ENCODE measurements at places on chromosomes 16 and 17.

DNA sequence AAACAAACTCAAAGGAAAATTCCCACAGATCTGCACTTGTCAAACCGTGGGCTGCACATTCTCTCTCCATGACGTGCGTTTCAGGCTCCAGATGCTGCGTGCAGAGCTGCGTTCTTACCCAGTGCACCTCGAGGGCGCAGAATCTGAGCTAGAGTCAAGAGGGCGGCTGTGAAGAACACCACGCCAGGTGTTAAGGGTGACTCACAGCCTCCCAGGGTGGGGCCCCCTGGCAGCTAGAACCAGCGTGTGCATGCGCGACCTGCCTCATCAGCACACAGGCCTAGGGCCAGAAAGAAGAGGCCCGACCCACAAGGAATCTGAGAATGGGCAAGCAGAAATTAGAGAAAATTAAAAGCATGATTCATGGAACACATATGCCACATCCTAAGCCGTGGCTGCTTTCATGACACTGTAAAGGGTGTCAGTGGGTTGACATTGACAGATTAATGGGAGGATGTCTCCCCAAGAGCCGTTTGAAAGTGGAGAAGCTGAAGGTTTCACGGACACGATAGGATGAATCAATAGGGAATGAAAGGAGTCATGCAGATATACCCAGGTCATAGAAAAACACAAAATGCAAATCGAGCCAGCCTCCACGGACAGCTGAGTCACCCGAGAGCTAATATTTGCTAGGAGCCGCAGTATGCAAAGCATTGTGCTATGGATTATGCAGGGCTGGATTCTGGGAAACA lies 29.0 kb downstream of the MARCHF10 start:
- peak; percentile 92 for DNase-seq

GRCh38 chr16:25063102-25063501 lies 47.9 kb upstream of the ARHGAP17 start:
- no peak for DNase-seq

GRCh38 chr17:36628576-36628975 lies 27.2 kb downstream of the MRM1 start:
- no peak for DNase-seq

- DNase-seq, result no peak
Measured at GRCh38 chr17:66753126-66753920, 81.6 kb upstream of the CACNG5 start.

DNA sequence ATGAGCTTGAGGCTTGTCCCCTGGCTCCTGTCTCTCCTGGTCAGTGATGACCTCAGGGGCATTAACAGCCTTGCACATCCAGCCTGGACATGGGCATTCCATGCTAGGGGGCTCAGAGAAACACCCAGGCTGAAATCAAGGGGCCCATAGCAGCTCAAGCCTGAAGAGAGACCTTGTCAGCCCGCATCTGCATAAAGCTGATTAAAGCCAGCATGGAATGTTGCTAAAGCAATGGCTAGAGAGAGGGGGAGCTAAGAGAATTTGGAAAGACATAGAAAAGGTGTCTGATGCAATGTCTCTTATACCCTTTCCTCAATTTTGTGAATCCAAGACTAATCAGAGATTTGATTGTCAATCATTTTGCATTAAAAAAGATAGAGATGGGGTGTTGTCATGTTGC lies 51.4 kb upstream of the WSCD1 start:
- DNase-seq, result no peak

GRCh38 chr16:30964574-30965226 lies 7.1 kb downstream of the SETD1A start:
- DNase-seq, result no peak

GRCh38 chr16:68363658-68364521 lies 53.1 kb downstream of the PRMT7 start:
- DNase-seq, result no peak

DNA sequence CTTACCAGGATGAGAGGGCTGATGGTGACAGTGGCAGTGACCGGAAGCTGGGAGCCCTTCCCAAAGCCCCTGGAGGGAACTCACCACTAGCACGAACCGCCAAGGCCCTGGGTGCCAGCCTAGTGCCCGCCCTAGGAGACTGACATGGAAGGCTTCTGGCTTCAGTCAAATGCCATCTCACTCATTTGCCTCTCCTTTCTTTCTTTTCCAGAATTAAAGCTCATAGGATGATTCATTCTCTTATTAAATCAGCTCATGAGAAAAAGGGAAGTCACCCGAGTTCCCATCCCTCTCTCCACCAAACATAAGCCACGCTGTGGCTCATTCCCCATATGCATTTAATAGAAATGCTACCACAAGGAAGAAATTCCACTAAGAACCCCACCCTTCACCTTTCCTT lies 12.1 kb downstream of the CUEDC1 start:
- DNase-seq, result no peak

DNA sequence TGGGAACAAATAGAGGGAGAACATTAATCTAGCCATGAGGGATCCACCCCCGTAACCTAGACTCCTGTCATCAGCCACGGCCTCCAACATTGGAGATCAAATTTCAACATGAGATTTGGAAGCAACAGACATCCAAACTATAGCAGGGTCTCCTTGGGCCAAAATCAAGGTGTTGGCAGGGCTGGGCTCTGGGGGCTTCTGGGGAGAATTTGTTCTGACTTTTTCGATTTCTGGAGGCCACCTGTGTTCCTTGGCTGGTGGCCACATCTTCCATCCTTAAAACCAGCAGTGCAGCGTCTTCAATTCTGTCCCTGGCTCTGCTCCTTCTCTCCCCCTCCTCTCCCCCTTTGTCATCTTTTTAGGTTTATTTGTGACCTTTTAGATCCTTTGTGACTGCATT lies 546.2 kb downstream of the WWOX start:
- DNase-seq, result no peak

- DNase-seq, result no peak
Measured at GRCh38 chr17:7011415-7011814, 1.0 kb upstream of the RNASEK start.

DNA sequence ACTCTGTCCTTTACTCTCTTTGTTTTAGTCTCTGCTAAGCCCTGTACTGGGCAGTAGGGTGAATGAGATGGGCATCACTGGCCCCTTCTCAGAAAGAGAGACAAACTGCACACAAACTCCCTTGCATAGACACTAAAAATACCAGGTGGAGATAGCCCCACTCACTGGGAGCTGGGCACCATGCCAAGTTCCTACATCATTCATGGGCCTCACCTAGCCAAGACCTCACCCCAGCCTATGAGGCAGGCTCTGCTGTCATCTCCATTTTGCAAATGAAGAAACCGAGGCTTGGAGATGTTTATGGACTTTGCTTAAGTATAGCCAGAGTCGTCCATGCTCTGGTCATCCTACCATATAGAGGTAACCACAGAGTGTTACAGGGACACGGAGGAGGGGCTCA lies 499.8 kb upstream of the CDH11 start:
- DNase-seq, result no peak

GRCh38 chr17:34620458-34620857 lies 41.1 kb downstream of the TMEM132E start:
- DNase-seq, result no peak

- DNase-seq, result no peak
Measured at GRCh38 chr16:12868169-12868568, 33.2 kb upstream of the SHISA9 start.

GRCh38 chr16:2775765-2776499 lies 1.1 kb downstream of the ELOB start:
- DNase-seq, result no peak

GRCh38 chr17:82090549-82091263 lies 7.3 kb downstream of the FASN start:
- no peak for DNase-seq

DNA sequence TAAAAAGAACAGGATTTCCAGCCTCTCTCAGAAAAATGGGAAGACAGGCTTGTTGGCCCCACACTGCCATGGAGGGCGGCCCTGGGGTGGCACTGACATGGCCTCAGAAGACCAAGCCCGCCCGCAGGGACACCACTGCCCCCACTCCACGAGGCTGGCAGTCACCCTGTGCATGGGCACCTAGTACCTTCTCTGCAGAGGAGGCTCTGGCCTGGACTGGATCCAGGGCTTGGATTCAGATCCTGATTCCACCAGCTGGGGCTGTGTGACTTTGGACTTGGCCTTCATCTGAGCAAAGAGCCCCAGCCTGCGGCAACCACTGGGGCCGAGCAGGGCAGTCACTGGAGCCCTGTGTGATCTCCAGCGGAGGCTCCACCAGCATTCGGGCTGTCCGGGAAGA lies 16.8 kb upstream of the FASN start:
- no peak for DNase-seq

DNA sequence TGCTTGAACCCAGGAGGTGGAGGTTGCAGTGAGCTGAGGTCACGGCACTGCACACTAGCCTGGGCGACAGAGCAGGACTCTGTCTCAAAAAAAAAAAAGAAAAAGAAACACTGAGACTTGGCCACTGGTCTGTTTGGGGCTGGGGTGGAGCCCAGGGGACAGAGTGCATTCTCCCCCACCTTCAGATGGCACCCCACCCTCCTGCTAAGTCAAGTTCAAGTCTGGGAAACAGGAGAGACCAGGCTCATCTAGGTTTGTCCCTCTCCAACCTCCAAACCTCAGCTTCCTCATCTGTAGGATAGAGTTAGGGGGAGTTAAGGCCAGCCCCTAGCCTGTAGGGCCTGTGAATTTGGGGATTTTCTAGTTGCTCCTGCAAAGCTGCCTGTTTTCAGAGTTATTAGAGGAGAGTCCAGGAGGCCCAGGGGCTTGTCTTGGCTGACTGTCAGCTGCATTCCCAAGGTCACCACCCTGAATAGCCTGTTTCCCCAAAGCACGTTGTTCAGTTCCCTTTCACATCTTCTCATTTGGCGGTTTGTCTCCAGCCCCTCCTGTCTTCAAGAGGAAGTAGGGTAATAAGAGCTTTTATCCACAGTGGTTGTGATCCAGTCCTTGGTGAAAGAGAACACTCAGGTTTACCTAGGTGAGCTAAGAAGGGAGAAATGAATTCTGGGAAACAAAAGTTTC lies 2.2 kb downstream of the MT3 start:
- DNase-seq, result no peak

DNA sequence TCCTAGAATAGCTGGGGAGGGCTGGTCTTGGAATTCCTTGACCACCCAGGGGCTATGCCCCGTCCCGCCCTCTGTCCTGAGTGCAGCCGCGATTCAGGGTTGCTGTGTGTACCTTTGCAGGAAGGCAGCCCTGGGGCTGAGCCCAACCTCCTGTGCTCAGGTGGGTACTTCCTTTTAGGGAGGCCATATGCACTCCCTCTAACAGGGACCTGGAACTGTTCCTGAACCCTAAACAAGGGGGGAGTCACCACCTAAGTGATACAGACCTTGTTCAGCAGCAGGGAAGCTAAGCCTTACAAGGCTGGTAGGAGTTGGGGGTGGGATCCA lies 24.6 kb downstream of the LLGL2 start:
- DNase-seq, result no peak

GRCh38 chr17:36608794-36609497 lies 7.6 kb downstream of the MRM1 start:
- DNase-seq, result no peak

GRCh38 chr16:48511716-48512115 lies 98.3 kb downstream of the N4BP1 start:
- no peak for DNase-seq

GRCh38 chr17:20944014-20944865 lies 98.6 kb downstream of the USP22 start:
- no peak for DNase-seq

Data from amniotic stem cell (primary cell).